ENCODE measurements at places on chromosomes 6 and 20.
A peak's percentile ranks its signal among the peaks of the same experiment; 100 is the strongest.

GRCh38 chr6:16657768-16658167, 103.5 kb downstream of the ATXN1 start:
- no peak for DNase-seq

DNA sequence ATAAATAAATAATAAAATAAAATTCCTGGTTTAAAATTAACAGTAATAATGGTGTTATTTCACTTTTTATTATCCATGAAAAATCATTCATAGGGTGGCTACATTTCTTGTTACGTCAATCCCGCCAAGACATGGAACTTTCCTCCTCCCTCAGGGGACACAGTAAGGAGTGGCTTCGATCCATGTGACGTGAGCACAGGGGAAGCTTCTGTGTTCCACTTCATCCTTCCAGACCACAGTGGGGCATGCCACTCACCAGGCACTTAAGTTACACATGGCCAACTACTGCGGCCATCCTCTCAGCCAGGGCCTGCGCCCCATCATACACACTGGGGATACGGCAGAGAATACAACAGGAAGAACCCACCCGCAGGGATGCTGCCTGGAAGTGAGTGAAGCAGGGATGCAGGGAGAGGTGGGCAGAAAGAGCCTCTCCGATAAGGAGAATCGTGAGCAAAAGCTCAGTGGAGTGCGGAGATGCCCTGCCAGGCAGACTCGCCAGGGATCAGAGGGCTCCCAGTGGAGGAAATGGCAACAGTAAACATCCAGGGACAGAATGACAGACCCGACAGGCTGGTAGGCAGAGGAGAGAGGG, 75.3 kb downstream of the ATP9A start:
- DNase-seq, result no peak

DNA sequence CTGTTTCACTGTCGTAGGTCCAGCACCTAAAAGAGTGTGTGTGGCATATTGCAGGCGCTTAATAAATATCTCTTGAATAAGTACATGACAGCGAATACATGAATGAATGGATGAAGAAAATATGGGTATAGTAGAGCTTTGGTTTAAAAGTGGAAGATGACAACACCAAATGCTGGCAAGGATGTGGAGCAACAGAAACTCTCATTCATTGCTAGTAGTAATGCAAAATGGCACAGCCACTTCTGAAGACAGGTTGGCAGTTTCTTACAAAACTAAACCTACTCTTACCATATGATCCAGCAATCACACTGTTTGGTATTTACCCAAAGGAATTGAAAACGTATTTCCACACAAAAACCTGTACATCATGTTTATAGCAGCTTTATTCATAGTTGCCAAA, 36.3 kb upstream of the ARFGEF2 start:
- no peak for DNase-seq

- no peak for DNase-seq
Measured at GRCh38 chr6:107531868-107532267, 42.0 kb downstream of the SOBP start.

DNA sequence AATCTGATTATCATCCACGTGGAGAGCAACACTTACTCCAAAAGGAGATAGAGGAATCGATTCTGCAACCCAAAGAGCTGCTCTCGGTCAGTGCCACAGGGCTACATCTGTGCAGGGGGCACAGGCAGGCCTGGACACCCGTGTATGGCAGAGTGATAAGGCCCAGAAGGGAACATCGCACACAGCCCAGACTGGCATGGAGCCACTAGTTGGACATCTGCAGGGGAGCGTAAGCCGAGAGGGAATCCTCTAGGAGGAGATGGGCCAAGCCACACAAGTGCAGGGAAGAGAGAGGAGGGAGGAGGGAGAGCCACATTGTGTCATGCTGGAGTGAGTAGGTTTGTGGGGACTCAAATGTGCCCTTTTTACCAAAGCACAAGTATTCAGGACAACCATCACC, 50.4 kb upstream of the ENTPD6 start:
- no peak for DNase-seq

GRCh38 chr6:46254331-46254730, 83.6 kb upstream of the ENPP5 start:
- DNase-seq, result no peak

DNA sequence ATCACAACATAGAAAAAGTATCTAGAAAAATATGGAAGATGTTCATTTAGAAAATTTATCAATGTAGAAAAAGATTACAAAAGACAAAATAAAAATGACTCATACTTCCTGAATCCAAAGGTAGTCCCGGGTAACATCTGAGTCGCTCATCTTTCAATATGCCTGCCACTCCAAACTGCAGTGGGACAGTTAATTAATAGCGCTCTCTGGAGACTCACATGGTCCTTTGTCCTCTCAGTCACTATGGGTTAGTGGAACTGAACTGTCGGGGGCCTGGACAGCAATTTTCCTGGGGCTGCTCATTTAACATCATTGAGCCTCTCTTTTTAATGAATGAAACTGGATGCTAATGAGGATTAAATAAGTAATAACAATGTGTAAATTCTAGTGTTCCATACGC, 103.4 kb downstream of the MAP3K4 start:
- DNase-seq, result no peak

- DNase-seq, result no peak
Measured at GRCh38 chr20:1225263-1225782, 521 bp upstream of the RAD21L1 start.

GRCh38 chr6:122571888-122572287, 38.3 kb upstream of the PKIB start:
- no peak for DNase-seq

DNA sequence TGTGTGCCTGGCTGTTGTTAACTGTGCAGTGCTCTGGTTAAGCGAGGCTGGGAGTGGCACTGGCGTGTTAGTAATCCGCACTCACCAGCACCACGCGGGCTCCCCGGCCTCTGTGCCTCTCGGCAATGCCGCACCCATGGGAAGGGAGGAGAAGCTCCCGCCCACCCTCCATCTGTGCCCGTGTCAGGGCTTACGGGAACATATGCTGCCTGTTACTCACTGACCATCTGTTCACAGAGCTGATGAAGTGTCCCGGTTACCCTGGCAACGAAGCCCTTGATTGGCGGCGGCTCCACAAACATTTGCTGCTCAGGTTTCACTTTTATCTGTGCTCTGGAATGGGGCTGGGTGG, 114.7 kb downstream of the PSMB1 start:
- DNase-seq, result peak; percentile 14

DNA sequence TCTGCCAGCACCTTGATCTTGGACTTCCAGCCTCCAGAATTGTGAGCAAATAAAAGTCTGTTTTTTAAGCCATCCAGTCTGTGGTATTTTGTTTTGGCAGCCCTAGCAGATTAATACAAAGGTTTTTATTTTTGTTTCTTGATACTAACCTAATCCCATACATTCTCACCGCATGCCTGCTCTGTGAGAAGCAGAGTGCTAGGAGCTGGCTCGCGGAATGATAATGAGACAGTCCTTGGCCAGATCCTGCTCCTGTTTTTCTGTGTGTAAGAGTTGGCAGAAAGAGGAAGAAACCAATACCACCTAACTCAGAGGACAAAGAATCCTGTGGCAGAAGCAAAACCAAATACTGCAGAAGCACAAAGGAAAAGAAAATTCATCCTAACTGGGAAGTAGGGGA, 82.6 kb downstream of the KIF16B start:
- DNase-seq, result no peak

- no peak for DNase-seq
Measured at GRCh38 chr6:87341899-87342298, 2.7 kb upstream of the C6orf163 start.

DNA sequence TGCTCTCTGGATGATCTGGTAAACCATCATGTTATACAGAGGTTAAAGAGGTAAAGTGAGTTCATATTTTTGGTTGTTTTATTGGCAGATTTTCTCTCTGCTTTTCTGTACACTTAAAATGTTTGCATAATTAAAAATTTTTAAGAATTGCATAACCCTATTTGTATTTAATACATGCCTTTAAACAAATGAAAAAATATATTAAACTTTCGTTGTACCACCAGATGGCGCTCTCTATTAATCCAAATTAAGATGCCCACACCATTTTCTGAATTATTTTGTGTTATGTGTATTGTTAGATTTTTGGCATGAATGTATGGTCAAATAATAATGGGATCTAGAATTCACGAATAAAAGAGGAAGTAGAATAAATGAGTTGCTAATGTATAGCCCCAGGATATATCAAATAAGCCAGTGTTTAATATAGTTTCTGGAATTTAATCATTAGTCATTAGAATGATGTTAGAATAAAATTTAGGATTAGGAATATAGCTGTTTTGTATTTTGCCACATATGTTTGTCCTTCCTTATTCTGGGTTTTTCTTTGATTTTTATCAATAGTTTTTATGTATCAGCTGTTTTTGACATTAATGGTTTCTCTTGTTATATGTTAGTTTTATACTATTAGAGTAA, 38.9 kb downstream of the SMAP1 start:
- DNase-seq, result no peak

DNA sequence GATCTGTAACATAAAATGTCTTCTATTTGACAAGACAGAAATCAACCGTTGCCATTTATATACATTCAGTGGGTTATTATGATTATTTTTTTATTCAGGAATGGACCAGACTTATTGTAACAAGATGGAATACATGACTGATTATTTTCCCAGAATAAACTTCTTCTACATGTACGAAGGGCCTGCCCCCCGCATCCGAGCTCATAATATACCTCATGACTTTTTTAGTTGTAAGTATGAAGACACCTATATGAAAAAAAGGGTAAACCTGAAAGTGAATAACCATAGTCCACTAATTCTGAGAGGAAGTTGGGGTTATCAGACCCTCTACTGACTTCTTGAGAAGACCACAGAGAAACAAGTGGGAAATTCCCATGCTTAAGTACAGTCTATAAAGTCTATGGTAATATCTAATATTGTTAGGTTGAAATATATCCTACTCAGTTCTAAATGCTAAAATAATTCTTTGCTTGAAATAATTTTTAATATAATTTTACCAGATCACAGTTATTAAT, 15.9 kb downstream of the OR2A4 start:
- DNase-seq, result no peak

GRCh38 chr6:2939315-2940009, 31.9 kb downstream of the SERPINB6 start:
- DNase-seq, result no peak

DNA sequence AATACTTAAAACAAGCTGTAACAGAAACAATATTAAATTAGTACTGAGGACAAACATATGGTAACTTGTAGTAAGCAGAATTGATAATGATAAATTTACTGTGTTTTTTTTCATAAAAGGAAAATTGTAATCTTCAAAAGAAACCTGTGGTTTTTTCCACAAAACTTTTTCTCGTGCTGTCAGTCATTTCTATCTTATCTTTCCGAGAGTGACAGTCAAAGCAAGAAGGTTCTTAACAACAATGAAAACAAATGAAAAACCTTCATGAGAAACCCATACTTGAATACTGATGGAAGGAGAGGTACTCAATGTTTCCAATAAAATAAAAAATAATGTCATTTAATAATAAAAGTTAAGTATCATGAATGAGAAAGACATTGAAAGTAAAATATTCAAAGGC, 174.0 kb downstream of the TBC1D32 start:
- no peak for DNase-seq

- no peak for DNase-seq
Measured at GRCh38 chr6:89162047-89162371, 16.2 kb downstream of the PM20D2 start.

- DNase-seq, result no peak
Measured at GRCh38 chr20:36322131-36322530, 16.0 kb downstream of the DLGAP4 start.

GRCh38 chr20:38091441-38092216, 58.1 kb downstream of the RPRD1B start:
- no peak for DNase-seq

GRCh38 chr6:130518588-130518987, 152.8 kb downstream of the TMEM200A start:
- no peak for DNase-seq

GRCh38 chr6:159134701-159135364, 34.4 kb upstream of the FNDC1 start:
- peak; percentile 56 for DNase-seq

GRCh38 chr20:23363257-23363649, 1.3 kb downstream of the GZF1 start:
- DNase-seq, result no peak

DNA sequence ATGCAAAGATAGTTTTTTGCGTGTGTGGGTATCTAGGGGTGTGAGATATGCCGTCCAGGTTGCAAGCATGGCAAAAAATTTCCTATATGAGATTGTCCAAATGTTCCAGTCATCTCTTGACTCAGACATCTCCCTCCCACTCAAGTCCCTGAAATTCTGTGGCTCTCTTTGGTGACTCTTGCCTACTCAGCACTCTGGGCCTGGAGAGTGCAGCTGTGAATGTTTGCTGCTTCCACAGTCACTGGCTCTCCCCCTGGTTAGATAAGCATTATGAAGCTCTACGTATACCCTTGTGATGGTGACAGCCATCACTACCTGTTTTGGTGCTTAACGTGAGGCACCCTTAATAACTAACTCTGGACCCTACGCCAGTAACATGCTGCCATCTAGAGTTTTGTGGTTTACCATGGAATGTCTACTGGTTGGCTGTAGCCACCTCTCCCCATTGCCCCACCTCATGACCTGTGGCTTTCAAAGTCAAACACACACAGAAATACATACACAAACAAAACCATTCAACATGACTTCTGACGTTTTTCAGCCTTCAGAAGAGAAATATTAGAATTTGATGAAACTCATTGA, 621.9 kb upstream of the CITED2 start:
- DNase-seq, result no peak

DNA sequence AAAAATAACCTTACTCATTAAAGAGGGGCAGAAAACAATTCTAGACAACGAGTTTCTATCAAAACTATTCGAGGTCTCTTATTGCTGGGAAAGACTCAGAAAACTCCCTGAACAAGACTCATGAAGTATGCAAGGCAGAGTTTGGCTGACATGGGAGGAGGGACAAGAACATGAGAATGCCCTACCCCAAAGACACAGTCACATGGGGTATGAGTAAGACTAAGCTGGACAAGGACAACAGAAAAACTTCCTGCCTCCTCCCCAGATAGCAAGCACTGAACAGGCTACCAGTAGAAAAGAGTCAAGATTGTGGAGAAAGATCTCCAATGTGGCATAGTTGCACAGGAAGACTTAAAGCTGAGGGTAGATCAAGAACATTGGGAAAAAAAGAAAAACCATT, 39.7 kb upstream of the PHIP start:
- DNase-seq, result no peak

DNA sequence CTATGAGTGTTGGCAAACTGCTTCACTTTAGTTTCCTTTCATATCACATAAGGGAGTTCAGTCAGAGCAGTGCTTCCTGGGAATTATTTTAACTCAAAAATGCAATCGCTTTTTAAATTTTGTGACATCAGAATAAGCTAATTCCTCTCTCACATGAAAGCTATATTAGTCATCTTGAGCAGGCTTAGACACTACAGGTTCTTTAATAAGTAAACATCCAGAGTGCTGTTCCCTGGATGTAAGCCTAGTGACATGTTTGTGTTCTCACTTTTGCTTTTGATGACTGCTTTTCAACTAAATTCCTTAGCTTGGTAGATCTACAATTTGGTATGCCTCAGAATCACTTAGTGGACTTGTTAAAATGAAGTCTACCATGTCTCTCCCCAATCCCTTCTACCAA, 252.7 kb upstream of the POU3F2 start:
- no peak for DNase-seq
